NCI-H460 (cell line): ENCODE measurements at places on chromosomes 6 and 20.
A peak's percentile ranks its signal among the peaks of the same experiment; 100 is the strongest.

- DNase-seq: no peak
These were observed 11.3 kb downstream of the NPEPL1 start for GRCh38 chr20:58703765-58704371.

DNA sequence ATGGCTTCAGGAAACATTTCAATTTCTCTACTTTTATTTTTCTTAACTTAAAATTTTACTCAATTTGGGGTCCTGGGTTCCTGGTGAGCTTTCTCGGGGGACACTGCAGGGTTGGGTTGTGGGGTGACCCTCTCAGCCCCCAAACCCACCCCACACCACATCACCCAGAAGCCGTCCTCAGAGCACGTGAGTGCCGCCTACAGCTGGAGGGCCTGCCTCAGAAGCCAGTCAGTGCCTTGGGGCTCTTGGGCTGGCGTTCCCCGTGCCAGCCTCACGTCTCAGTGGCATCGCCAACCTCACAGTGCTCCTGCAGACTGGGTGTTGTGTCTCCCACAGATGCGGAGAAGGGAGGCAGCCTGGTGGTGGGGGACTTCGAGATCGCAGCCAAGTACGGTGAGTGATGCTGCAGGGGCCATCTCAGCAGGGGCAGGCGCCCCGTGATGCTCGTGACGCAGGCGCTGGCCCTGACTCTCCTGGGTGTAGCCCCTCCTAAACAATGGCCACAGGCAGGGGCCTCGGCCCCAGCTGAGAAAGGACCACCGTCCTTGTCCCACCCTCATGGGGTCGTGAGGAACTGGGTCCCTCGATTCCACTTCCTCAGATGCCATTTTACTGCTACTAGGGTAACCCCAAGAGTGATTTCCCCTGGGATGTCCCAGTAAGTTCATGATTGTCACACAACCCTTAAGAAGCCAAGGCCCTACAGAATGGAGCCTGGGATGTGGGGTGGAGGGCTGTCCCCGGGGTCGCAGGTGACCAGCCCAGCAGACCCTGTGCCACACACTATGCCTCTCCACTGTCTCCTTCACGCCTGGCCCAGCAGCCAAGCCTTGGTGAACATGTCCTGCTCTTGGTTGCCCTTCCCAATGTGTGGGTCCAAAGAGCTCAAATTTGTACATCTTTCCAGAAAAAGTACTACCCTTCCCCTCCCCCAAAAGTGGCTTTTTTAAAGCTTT is 23.8 kb upstream of the PYGB start:
- no peak for DNase-seq

- peak; percentile 47 for DNase-seq
These were observed at the start of gene CUL9 for GRCh38 chr6:43181942-43182860. CUL9 (plus strand) TSS chr6:43182196; CDS start chr6:43184311, 2,115 bp downstream.

- no peak for DNase-seq
These were observed 5.6 kb upstream of the RAMACL start for GRCh38 chr6:166591961-166592520.

GRCh38 chr6:81105998-81106397 is 646.5 kb downstream of the TENT5A start:
- DNase-seq: no peak

DNA sequence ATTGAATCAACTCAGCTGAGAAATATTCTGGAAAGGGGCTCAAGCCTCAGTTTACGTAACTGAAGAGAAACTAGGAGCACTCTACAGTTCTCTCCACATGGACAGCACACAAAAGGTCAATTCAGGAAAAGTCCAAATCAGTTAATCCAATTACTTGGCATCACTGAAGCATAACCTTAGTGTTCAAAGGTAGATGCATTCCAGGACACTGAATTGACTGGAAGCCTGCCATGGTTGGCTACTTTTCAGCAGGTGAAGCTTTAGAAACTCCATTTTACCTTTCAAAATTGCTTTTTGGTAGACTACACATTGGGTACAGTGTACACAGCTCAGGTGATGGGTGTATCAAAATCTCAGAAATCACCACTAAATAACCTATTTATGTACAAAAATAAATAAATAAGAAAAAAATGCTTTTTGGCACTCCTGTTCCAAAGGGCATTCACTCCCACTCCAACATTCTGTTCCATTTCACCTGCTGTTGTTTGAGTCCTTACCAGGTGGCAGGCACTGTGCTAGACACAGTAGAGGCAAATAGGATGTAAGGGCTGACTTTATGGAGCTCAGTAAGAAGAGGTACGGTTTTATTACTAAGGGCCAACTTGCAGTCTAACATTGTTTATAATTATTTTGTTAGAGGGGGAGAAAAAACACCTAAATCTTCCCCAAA is 153.4 kb downstream of the FAXC start:
- no peak for DNase-seq

DNA sequence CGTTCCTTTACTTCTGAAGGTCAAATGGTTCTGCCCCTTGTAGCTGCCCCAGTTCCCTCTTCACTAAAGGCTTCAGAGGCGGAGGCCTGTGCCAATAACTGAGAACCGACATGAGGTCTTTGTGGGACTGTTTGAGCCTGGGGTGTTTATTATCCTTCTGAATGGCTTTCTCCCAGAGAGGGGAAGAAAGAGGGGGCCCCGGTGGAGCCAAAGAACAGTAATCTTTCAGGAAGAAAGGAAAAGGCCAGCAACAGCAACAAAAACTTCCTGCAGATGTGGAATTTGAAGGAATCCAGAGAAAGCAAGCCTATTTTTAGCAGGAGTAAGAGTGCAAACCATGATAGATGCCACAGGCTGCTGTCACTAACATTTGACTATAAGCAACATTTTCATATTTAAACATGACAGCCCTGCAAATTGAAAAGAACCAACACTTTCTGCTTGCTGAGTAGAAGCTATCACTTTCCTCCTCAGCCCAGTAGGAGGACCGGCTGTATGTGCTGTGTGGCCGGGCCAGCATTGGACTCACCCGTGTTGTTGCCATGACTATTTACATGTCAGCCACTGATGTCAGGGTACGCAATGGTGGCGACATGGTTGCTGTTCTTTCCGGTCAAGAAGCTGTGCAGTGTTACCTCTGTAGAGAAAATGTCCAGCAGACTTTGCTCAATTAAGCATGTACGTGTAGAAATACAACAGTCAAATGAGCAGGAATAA is 121.3 kb downstream of the SOBP start:
- no peak for DNase-seq

GRCh38 chr6:71404145-71404966 is 115.7 kb downstream of the OGFRL1 start:
- DNase-seq: peak; percentile 78

GRCh38 chr20:37789408-37789807 is 95.6 kb downstream of the CTNNBL1 start:
- DNase-seq: no peak

- DNase-seq: no peak
These were observed 102.7 kb upstream of the ID4 start for GRCh38 chr6:19734519-19734918.

DNA sequence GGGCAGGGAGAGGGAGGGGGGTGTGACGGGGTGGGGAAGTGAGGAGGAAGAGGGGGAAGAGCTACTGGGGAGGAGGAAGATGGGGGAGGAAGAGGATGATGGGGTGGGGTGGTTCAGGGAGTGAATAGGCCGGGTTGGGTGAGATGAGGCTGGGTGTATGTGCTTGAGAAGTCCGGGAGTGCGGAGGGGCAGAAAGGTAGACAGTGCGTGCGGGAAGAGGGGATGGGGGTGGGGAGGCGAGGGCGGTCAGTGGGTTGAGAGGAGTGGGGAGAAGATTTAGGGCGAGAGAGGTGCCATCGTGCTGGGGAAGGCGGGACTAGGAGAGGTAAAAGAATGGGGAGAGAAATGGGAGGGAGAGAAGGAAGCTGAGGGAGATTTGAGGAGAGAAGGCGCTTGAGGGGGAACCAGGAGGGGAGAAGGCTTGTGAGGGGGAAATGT is 30.9 kb upstream of the NOTCH4 start:
- no peak for DNase-seq

DNA sequence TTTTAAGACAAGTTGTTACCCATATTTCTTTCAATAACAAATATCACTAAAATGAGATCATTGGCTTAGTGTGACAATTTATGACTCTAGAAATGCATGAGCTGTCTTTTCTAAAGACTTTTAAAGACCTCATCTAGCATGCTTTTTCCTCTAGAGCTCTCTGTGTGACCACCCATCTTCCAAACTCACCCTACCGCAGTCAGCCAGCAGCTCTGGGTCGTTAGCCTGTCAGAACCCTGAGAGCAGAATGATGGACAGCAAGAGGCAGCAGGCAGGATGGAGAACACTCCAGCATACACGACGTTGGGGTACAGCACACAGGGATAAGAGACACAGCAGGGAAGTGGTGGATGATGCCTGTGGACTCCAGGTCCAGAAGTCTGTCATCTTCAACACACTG is 45.1 kb upstream of the TBX18 start:
- DNase-seq: no peak

- no peak for DNase-seq
These were observed 63.0 kb downstream of the GPX5 start for GRCh38 chr6:28588666-28589065.

- DNase-seq: no peak
These were observed 37.1 kb downstream of the PROKR2 start for GRCh38 chr20:5279661-5280060.

GRCh38 chr20:49858076-49858585 is 45.5 kb downstream of the SLC9A8 start:
- DNase-seq: no peak

- peak; percentile 26 for DNase-seq
These were observed 746 bp downstream of the BACH2 start for GRCh38 chr6:90295854-90296340.

GRCh38 chr20:37576911-37577310 is 49.2 kb upstream of the BLCAP start:
- DNase-seq: no peak

- no peak for DNase-seq
These were observed 324 bp downstream of the JPH2 start for GRCh38 chr20:44186674-44187053.

DNA sequence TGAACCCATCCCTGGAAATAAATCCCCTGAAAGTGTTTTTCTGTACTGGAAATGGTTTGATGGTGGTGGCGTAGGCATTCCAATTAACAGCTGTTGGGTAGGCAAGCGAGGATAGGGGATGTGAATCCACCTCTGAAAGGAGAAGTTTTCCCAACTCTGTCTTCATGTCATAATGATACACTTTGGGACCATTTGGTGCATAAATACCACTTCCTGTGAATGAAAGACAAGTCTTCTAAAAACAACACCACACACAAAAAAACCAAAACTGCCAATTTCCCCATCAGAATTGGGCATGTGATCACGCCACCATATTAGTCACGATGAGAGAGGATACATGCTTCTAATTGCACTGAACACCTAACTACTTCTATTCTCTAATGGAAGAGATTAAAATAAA is 6.4 kb downstream of the VNN2 start:
- no peak for DNase-seq

GRCh38 chr20:38066969-38067716 is 33.6 kb downstream of the RPRD1B start:
- no peak for DNase-seq

DNA sequence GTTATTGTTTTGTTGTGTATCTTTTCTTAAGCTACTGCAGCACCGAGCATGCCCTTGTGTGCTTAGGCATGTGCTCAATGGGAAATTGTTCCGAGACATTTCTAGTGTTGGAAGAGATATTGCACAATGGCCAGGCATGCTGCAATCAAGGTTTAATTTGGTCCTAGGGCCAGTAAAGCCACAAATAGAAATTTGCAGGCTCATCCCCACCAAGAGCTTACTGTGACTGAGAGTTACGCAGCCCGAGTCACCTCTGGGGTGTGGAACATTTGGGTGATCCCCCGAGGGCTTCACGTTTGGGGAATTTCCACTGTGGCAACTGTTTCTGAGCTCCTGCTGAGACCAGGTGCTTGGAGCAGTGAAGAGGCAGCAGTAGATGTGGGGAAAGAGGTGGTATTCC is 65.8 kb downstream of the ADTRP start:
- DNase-seq: no peak

GRCh38 chr6:66149132-66149531 is 442.1 kb upstream of the EYS start:
- no peak for DNase-seq

DNA sequence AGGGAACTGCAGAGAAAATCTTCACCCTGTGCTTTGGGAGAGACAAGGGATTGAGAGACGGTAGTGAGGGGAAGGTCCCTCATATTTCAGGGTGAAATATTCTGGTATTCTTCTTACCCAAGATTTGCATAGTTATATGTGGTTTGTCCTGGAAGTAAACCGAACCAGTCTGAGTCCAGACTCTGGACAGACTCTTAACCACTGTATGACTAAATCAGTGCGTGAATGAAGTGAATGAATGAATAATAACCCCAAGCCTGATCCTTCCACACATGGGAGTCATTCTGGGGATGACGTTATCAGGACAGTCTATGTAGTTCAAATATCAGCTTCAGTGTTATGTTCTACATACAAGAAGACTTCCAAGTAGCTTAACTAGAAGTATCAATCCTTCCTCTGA is 690.7 kb downstream of the KIF16B start:
- DNase-seq: no peak

- no peak for DNase-seq
These were observed 120.3 kb downstream of the LCA5 start for GRCh38 chr6:79416931-79417330.

GRCh38 chr6:105593805-105594671 is 191.2 kb upstream of the PREP start:
- DNase-seq: no peak
